ENCODE measurements at places on chromosomes 2 and 18.

GRCh38 chr2:52821631-52822030 lies 946.0 kb upstream of the CHAC2 start:
- no peak for DNase-seq

DNA sequence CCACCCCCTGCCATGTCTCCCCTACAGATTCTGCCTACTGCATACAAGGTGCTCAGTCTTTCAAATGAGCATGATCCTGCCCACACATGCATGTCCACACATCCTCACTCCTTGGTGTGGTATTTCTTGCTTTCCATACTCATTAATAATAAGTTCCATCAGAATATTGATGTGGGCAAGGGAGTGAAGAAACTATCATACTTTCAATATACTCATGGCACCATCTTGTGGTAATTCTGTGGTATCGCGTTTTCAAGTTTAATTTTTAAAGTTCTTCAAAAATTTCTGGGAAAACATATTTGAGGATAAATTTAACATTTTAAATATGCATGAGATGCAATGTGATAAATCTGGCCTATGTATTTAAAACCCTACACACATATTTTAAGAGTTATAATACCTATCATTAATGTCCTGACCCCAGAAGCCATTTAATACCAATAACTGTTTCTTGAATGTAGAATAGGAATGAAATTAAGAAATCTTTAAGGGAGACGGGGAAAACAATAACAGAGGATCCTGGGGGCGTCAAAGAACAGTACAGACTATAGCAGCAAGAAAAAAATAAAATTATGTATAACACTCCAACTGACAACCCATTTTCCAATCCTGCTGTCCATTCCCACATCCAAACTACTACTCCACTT lies 110.1 kb downstream of the ZNF385B start:
- DNase-seq, result no peak

DNA sequence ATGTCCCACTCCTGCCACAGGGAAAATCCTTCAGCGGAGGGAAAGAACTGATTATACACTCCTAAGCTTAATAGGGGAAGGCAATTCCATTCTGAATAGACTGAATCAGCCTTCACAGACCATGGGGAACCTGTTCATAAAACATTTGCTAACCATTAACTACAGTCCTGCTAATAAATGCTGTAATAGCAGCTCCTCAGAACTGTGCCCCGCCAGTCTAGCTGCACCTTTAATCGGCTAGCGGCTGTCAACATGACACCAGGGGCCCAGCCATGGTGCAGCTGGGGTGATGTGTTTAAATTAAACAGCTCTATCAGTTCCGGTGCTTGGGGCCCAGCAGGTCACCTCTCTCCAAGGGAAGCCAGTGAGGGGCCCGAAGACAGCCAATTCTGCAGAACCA lies 77.8 kb downstream of the GALNT14 start:
- DNase-seq, result no peak

GRCh38 chr2:215619022-215619958 lies 183.4 kb upstream of the FN1 start:
- DNase-seq, result no peak

GRCh38 chr18:57135699-57136098 lies 11.2 kb upstream of the BOD1L2 start:
- DNase-seq, result no peak

DNA sequence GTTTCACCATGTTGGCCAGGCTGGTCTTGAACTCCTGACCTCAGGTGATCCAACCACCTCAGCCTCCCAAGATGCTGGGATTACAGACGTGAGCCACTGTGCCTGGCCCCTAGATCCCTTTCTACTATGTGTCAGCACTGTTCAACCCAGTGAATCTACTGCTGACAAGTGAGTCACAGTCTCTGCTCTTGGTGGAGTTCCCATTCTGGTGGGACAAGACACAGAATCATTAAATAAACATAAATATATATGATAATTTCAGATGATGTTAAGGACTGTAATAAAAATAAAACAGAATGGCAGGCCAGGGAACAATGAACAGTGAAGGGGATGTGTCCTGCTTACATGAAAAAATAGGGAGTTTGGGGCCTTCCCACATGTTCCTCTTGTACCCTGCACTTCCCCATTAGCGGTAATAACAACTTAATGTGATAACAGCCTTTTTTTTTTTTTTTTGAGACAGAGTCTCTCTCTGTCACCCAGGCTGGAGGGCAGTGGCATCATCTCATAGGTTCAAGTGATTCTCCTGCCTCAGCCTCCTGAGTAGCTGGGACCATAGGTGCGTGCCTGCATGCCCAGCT lies 112.2 kb downstream of the CPO start:
- no peak for DNase-seq

- no peak for DNase-seq
Observed at GRCh38 chr2:22020091-22020742, 896.4 kb downstream of the TDRD15 start.

- no peak for DNase-seq
Observed at GRCh38 chr2:217980591-217980990, 22.2 kb downstream of the TNS1 start.

GRCh38 chr2:181675254-181675653 lies 5.1 kb downstream of the NEUROD1 start:
- DNase-seq, result no peak

- DNase-seq, result no peak
Observed at GRCh38 chr2:56806924-56807323, 623.1 kb downstream of the CCDC85A start.

DNA sequence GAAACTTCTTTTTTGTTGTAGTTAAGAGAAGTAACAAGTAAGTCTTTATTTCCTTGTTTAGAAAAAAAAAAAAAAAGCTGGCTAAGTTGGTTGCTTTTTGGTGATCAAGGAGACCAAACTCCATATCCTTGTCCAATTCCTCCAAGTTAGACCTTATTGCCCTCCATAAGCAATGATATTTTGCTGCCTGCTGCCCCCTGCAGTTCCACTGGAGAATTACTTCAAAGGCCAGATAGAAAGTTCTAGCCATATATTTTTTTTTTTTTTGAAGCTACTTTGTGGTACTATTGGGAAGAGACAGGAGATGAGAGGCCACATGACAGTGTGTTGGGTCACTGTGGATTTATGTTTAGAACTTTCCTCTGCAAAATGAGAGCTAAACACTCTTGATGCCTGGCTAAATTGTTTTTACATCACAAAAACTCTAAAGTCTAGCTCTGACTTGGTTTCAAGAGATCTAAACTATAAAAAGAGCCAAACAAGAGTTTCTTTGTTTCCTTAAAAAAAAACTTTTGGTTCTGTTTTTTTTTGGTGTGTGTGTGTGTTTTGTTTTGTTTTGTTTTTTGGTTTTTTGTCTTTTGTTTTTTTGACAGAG lies 80.7 kb upstream of the RASGRP3 start:
- DNase-seq, result no peak

DNA sequence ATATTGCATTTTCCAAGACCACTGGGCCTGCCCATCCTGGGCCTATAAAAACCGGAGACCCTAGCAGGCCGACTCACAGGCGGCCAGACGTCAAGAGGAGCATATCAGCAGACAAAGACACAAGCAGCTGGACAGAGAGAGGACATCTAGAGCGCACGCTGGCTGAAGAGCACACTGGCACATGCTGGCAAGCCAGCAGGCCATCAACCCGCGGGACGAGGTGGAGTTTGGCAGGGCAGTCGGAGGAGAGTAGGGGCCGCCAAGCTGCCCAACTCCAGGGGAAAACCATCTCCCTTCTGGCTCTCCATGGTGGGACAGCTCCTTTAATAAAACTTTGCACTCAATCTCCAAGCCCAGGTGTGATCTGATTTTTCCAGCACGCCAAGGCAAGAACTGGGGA lies 36.6 kb upstream of the RAB27B start:
- DNase-seq, result no peak

- DNase-seq, result no peak
Observed at GRCh38 chr2:205975082-205975949, 110.7 kb downstream of the INO80D start.

GRCh38 chr2:20633794-20634506 lies 16.9 kb downstream of the HS1BP3 start:
- DNase-seq, result no peak

GRCh38 chr2:133600266-133600928 lies 32.1 kb upstream of the NCKAP5 start:
- DNase-seq, result no peak

- no peak for DNase-seq
Observed at GRCh38 chr18:38571651-38572050, 1006.1 kb upstream of the CELF4 start.

DNA sequence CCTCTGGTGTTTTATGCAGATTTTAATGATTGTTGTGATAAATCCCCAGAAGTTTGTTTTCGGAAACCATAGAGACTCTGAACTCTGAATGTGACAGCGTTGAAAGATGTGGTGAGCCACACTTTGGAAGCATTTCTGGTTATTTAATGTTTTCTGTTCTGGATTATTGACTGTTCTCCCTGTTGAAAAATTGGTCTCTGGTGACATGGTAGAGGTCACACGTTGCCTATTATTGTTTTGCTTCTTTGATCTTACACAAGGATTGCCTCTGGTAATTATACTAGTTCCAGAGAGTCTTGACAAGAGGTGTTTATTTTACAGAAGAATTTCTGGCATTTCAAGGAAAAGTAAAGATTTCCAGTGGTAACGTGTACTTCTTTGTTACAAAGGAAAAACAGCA lies 127.1 kb downstream of the GREB1L start:
- no peak for DNase-seq

DNA sequence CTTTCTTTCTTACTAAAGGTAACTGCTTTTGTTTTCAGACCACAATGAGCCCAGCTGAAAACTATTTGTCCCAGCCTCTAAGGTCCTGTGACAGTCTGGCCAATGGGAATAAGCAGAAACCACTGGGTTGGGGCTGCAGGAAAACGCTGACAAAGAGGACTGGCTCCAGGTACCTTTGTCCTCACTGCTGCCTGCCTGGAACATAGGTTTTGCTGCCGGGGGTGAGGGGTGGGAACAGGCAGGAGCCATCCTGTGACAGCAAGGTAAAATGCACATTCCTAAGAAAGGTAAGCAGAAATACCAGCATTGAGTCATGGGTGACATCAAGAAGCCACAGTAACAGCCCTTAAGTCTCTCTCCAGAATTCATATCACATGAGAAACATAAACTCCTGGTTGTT lies 21.6 kb downstream of the PTPN2 start:
- no peak for DNase-seq

DNA sequence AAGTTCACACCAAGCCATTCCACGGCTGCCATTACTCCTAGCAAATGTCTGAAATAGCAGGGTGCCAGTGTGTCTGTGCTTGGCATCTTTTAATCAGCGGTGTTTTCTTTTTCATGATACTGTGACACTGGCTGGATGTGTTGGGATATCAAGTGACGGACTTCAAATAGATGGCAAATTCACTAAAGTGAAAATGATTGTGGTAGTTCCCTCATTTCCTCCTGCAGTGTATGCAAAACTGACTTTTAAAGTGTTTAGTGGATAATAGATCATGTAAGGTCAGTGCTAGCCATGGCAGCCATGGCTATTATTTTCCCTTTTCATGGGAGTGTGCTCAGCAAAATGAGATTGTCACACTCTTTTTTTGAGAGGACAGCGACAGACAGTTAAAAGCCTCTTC lies 261.5 kb upstream of the SIX3 start:
- no peak for DNase-seq

GRCh38 chr2:220858101-220858500 lies 714.0 kb downstream of the EPHA4 start:
- DNase-seq, result no peak

DNA sequence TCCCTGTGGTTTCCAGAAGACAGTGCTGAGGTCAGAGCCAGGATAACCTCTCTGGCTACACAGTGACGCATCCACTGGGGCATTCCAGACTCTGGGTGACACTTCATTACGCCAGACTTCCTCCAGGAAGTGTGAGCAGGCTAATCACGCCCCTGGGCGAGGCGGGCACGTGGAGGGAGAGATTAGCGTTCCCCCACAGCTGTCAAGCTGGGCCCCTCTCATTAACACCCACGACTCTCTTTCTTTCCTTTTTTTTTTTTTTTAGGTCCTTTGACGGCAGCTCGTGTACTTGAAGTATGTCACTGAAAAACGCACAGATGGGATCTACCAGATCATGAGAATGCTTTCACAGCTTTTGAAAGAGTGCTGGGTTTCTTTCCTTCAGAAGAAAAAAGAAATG lies 274.6 kb downstream of the AFF3 start:
- no peak for DNase-seq

- DNase-seq, result no peak
Observed at GRCh38 chr18:74870950-74871349, 273.3 kb downstream of the ZNF407 start.

- peak; percentile 56 for DNase-seq
Observed at GRCh38 chr2:112692495-112692911, 28.3 kb upstream of the NT5DC4 start.

DNA sequence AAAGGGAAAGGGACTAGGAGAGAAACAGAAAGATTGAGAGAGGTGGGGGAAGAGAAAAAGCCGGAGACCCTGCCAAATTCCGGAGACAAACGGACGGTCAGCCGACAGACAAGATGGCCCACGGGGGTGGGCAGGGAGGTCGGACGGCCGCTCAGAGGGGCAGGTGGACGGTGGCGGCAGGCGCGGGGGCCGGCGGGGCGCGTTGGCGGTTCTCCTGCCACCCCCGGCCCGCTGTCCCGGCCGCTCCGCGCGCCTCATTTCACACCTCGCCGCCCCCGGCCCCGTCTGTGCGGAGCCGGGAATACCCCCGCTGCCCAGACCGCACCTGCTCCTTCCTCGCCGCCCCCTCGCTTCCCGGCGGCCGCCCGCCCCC lies 935 bp downstream of the SLC30A3 start:
- no peak for DNase-seq

GRCh38 chr2:63301481-63301880 lies 250.9 kb downstream of the OTX1 start:
- no peak for DNase-seq

GRCh38 chr2:56113382-56113975 lies 70.3 kb upstream of the CCDC85A start:
- DNase-seq, result no peak

GRCh38 chr2:27372937-27373336 lies 2.5 kb downstream of the SNX17 start:
- DNase-seq, result no peak

- no peak for DNase-seq
Observed at GRCh38 chr2:196131949-196132925, 39.1 kb downstream of the STK17B start.

GRCh38 chr2:10493634-10494281 lies 45.6 kb upstream of the ODC1 start:
- DNase-seq, result no peak

- DNase-seq, result no peak
Observed at GRCh38 chr2:9558948-9559381, 3.3 kb upstream of the ADAM17 start.

- no peak for DNase-seq
Observed at GRCh38 chr2:119184512-119184911, 26.0 kb upstream of the C1QL2 start.

DNA sequence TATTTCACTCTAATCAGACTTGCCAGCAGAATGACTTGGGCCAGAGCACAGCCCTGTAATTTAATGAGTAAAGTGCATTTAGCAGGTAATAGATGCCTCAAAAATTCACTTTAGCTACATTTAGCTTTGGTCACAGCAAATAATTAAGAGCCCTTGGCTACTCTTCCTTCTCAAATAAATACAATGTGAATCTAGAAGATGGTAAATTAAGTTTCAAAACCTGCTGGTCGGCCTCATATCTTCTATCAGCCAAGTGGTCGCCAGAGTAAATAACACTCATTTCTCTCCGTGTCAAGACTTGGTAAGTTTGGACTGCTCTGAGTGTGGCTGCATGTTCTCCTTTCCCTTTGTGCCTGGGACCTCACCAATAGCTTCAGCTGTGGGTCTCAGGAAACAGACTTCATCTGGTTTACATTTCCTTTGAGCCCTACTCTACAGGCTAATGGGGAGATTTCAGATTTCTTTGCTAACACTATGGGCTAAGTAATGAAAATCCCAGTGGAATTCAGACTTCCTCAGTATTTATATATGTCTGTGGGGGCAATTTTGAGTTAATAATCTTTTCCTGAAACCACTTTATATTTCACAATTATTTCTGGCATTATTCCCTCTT lies 375.8 kb downstream of the RBM43 start:
- DNase-seq, result no peak
